ENCODE measurements at places on chromosomes 5 and 9.

GRCh38 chr5:170628691-170629565 lies 125.1 kb downstream of the KCNIP1 start:
- DNase-seq: no peak

GRCh38 chr9:135081264-135081660 lies 6.2 kb upstream of the OLFM1 start:
- no peak for DNase-seq

DNA sequence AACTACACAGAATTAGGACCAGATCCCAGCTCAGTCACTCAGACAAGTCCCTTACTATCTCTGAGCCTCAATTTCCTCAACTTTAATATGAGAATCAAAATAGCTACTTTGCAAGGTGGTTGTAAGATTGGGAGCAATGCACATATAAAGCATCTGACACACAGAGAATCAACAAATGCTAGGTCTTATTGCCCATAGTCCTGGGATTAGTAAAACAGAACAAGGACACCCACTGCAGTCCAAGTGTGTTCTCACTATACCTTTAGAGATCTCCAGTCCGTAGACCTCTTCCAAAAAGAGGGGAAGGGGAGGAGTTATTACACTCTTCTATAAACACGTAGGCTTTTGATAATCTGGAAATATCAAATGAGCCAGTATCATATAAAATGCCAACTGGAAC lies 190.0 kb downstream of the CCDC192 start:
- DNase-seq: no peak

- DNase-seq: no peak
Measured at GRCh38 chr9:26947736-26948135, 694 bp upstream of the PLAA start.

DNA sequence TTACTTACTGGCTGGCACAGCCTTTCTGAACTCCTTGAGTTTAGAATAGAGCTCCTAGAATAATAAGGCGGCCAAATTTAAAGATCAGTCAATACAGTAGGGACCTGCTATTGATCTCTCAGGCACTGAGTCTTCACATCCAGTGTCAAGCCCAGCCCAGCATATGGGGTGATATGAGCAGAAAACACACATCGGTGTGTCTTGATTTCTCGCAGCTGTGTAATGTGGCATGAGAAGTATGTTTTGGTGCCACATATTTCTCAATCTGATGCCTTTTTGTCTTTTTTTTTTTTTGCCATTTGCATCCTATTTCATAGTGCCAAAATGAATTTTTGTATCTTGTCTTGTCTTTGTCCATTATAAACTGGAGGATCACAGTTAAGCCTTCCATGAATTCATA lies 51.4 kb upstream of the FSD1L start:
- DNase-seq: no peak

DNA sequence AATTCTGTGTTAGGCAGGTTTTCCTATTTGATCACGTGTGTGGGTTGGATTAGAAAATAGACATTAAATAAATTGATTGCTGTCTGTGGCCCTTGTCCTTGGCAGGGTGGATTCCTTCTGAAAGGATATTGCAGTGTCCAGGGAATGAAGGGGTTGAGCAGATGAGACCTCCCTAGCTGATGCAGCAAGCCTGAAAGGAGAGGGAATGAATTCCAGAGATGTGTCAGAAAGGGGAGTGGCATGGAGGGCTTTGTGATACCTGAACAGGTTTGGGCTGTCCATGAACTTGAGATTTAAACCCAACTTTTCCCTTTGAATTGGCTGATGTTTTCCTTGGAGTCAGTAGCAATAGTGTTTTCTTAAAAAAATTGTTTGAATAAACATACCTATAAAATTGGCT lies 66.8 kb downstream of the ADCY2 start:
- no peak for DNase-seq
